Activated naive CD4-positive, alpha-beta T cell (primary cell): ENCODE measurements at places on chromosomes 2 and 18.
A peak's percentile ranks its signal among the peaks of the same experiment; 100 is the strongest.

DNA sequence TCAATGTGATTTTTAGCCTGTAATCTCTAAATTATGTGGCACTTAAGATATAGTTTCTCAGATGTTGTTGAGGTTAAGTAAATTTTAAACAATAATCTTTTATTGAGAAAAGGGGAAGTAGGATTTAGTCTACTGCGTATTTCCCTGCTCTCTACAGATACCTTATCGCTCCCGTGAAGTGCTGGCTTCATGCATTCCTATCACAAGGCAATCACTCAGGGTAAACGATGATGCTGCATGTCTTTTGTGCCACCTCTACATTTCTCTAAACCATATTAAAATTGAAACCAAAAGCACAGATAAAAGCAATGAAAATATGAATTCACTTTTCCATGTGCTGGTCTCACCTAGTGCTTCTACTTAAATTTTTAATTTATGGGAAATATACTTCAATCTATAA is 14.4 kb upstream of the RPE start:
- no peak for DNase-seq

DNA sequence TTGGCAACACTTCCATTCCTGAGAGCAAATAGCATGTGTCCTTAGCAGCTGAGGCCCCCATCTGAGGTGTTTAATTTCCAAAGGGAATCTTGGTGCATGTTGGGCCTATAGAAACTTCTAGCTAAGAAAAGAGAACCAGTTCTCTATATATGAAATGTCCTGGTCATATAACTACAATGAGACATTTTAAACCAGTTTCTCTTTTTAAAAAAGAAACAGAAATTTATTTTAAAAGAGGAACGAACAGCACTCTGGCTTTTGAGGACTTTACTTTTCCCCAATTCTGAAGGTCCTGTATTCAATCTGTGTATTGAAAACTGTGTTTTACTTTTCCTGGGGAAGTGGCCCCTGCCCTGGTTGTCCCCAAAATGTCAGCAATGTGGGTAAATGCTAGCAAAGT is 309.5 kb upstream of the STON1 start:
- DNase-seq, result no peak

GRCh38 chr2:207819839-207820784 is 50.4 kb upstream of the FZD5 start:
- DNase-seq, result no peak

DNA sequence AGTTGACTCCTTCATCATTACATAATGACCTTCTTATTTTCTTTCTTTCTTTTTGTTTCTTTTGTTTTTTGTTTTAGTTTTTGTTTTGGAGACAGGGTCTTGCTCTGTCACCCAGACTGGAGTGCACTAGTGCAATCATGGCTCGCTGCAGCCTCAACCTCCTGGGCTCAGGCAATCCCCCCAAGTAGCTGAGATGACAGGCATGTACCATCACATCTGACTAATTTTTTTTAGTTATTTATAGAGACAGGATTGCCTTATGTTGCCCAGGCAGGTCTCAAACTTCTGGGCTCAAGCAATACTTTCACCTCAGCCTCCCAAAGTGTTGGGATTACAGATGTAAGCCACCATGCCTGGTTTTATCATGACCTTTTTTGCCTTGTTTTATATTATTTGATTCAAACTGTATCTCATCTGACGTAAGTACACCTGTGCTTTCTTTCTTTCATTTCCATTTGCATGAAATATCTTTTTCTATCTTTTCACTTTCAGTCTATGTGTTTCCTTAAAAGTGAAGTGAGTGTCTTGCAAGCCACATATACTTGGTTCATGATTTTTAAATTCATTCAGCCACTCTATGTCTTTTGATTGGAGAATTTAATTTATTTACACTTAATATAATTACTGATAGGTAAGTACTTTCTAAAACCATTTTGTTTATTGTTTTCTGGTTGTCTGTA is 39.1 kb downstream of the SP100 start:
- no peak for DNase-seq

DNA sequence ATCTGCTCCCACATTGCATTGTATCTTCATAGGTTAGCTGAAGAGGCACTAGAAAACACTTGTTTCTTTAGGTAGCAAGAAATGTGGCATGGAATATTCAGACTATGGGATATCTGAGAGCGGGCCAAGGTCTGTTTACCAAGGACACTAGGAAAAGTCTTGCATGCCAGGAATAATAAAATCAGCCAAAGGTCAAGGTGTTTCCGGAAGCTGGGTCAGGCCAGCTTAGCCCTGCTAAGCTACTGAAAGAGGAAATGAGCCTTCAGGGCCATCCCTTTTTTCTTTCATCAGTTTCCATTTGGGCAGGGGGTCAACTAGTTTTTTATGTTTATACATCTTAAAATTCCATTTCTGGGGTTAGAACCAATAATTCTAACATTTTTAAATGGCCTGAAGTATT is 101.1 kb downstream of the DPP4 start:
- no peak for DNase-seq

- no peak for DNase-seq
Observed at GRCh38 chr18:73478191-73478590, 610.4 kb upstream of the NETO1 start.

GRCh38 chr2:189610700-189611099 is 30.1 kb upstream of the SLC40A1 start:
- no peak for DNase-seq

GRCh38 chr18:26722565-26722931 is 143.0 kb downstream of the AQP4 start:
- no peak for DNase-seq

GRCh38 chr2:120388222-120389035 is 42.5 kb downstream of the INHBB start:
- DNase-seq, result no peak

DNA sequence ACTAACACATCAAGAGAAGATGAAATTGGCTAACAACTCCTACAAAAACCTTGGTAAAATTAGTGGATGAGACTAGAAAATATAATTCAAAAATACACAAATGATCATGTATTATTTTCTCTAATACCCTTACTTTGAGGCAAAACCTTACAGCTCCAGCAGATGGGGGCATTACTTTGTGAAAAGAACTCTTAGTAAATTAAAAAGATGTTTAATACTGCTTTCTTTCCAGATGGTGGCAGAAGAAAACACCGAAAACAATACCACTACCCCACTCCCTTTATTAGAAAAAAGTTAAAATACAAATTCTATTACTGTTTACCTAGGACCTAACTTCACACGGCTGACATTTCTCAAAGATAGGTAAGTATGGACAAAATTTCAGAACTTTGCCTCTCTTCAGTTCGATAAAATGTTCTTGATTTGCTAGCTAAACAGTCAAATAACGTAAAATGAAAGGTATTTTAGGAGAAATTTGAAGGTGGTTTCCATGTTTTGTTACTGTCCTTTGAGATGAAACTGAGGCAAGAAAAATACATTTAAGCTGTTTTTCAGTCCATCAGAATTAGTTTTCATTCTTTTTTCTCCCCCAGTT is 30.6 kb downstream of the ORC4 start:
- DNase-seq, result no peak

DNA sequence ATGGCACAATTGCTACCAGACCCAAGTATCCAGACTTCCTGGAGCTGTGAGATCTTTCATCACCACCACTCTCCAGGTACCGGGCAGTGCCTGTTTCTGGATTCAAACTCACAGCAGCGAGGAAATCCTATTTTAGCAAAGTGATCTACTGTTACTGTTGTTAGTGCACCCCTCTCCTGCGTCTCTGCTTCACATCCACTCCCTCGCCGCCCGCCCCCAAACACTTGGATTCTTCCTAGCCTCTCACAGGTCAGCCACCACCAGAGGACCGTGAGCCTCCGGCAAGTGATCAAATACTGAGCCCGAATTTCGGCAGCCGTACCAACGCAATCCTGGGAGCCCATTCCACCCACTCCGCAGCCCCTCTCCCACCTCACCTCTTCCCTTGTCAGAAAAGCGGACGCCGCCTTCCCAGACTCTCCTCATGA is 519 bp downstream of the METTL4 start:
- DNase-seq, result peak; percentile 19

- no peak for DNase-seq
Observed at GRCh38 chr18:38475686-38476085, 910.1 kb upstream of the CELF4 start.

DNA sequence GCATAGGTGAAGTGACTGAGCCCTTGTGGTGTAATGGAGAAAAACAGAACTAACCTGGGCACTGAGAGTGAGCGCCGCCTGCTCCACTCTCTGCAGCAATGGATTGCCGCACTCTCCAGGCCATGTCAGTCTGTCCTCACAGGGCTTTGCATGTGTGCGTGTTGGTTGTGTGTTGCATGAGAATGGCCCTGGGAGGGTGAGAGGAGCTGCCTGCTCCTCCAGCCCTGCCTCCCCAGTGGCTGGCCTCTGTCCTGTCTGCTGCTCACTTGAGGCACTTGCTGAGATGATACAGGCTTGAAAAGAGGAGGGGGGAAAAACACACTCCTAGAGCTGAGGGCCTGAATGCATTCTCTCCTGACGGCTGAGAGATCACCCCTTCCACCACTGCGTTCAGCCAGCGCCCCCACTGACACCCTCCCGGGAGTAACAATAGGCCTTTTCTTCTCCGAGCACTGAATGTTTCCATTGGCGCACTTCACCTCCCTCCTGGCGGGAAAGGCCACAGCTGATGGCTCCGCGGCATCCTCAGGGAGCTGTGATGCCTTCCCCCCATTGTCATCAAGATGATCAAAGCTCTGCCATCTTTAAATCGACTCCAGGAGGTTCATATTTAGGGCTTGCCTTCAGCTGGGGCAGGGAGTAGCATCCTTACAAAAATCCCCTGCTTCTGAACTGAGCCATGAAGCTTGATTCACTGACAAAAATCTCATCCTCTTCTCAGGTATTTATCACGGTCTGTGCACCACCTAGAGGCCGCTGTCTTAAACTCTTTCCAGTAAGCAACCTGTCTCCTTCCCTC is 49.9 kb upstream of the DAPL1 start:
- no peak for DNase-seq

GRCh38 chr2:104840893-104841585 is 12.9 kb upstream of the POU3F3 start:
- no peak for DNase-seq

- DNase-seq, result no peak
Observed at GRCh38 chr2:58798676-58799208, 557.6 kb upstream of the FANCL start.

DNA sequence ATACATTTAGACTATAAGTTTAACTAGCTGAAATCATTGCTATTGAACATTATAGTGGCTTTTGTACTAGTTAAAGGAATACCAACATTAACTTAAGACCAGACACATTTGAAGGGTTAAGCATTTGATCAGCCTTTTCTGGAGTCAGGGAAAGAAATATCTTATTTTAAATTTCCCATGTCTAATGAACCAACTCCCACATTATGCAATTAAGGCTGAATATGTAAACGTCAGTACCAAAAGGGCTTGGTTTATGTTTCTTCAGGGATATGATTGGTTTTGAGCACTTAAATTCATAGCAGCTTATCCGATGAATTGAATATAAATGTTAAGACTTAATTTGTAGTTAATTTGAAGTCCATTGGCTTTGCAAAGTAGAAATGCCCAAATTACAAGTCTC is 344.5 kb downstream of the KIAA1328 start:
- no peak for DNase-seq

DNA sequence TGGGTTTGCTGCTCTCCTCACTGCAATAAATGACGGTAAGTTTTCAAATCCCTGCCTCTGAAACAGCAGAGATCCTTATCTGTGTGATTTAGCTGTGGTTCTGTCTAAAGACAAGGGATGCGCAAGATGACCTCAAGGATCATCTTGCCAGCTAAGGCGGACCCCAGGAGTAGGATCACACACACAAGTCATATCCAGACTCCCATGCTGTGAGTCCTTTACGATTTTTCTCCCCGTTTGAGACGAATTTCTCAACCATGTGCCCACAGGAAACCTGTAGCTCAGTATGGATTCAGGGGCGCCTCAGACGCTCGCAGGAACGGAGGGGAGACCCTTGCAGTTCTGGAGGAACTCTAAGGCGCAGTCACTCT is 11.1 kb upstream of the DCTN1 start:
- DNase-seq, result no peak

- DNase-seq, result no peak
Observed at GRCh38 chr2:197011801-197012641, 85.5 kb upstream of the PGAP1 start.

DNA sequence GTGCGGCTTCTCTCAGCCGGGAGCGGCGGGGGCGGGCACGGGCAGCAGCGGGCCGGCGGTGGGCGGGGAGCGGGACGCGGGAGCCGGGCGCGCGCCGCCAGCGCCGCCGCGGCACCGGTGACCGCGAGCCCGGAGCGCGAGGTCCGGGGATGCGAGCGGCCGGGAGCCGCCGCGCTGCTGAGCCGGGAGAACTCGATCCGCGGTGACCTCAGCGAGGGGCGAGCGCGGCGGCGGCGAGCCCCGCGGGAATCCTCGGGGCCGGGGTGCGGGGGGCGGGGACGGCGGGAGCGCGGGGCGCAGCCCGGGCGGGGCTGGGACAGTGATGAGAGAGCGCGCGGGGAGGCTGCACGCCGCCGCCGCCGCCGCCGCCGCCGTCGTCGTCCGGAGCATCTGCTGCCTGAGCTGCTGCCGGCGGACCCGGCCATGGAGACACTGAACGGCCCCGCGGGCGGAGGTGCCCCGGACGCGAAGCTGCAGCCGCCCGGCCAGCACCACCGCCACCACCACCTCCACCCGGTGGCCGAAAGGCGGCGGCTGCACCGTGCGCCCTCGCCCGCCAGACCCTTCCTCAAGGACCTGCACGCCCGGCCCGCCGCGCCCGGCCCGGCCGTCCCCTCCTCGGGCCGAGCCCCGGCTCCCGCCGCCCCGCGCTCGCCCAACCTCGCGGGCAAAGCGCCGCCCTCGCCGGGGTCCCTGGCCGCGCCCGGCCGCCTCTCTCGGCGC is at the start of gene MTCL1:
TSS of gene MTCL1 (plus strand) at position 319 of the 723 bp plus-strand sequence. CDS start at position 424, 105 bp downstream.
- no peak for DNase-seq

DNA sequence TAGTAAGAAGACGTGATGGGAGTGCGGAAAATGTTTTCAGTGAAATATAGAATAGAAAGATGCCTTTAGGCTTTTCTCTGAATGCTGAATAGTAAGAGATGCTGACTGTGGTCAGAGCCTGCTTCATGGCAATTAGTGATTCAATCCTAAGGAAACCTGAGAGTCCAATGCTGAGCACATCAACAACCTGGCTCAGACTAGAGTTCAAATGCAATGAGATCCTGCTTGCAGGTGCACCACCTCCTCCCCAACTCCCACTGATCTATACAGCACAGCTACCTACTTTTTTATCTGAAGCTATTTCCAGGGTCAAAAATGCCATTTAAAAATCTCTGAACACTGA is 65.4 kb downstream of the AAK1 start:
- no peak for DNase-seq

DNA sequence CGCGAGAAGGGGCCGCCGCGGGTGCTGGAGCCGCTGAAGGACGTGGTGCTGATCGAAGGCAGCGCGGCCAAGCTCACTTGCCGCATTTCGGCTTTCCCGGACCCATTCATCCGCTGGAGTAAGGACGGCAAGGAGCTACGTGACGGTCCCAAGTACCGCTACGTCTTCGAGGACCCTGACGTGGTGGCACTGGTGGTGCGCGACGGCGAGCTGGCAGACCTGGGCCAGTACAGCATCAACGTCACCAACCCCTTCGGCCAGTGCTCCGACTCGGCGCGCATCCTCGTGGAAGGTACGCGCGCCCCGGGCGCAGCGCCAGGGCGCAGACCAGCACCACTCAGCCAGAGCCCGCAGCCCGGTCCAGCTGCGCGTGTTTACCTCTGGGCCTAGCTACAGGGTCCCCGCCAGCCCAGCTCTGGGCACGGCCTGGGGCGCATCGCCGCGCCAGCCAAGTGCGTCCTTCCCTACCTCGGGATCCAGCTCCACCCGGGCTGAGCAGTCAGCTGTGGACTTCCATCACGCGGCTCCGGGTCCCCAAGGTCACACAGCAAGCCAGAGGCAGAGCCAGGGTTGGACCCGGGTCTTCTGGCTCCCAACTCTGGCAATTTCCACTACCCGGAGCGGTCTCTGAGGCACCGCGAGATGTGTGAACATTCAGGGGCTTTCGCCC is 1.7 kb upstream of the GMPPA start:
- no peak for DNase-seq
